ENCODE measurements at places on chromosomes 11 and 22.

DNA sequence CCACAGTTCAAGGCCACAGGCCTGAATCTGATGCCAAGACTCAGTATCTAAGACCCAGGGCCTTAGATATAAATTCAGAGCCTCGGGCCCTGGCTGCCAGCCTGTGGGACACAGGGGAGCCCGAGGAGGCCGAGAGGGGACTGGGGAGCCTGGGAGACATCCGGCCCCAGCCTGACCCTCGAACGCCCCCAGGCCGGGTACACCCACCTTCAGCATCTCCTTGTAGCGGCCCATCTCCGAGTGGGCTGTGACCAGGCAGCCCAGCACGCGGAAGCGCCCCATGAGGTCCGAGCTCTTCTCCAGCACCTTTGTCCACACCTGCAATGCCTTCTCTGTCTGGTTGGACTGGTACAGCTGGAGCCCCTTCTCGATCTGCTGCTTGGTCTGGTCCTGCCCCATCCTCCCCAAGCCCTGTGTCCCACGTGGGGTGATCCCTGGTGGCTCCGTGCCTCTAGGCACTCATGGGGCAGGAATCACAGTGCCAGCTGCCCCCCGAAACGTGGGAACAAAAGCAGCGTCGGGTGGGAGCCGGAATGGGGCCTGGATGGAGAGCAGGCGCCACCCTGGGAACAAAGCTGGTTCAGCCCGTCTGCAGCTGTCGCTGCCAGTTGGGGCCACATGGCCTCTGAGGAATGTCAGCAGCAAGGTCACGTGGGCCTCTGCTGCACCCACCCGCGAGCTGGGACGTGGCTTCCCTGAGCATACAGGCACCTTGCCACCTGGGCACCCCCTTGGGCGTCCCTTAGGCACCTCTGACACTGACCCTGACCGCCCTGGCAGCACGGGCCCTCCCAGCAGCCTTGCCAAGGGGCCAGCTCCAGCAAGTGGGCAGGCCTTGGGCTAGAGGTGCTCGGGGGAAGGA is at the start of gene RAPSN:
RAPSN (minus strand) TSS at position 571 of the 862 bp plus-strand sequence; CDS start at position 399, 172 bp downstream.
- peak; percentile 81 for DNase-seq

- no peak for DNase-seq
These were observed 18.2 kb upstream of the BMAL1 start for GRCh38 chr11:13259374-13259773.

DNA sequence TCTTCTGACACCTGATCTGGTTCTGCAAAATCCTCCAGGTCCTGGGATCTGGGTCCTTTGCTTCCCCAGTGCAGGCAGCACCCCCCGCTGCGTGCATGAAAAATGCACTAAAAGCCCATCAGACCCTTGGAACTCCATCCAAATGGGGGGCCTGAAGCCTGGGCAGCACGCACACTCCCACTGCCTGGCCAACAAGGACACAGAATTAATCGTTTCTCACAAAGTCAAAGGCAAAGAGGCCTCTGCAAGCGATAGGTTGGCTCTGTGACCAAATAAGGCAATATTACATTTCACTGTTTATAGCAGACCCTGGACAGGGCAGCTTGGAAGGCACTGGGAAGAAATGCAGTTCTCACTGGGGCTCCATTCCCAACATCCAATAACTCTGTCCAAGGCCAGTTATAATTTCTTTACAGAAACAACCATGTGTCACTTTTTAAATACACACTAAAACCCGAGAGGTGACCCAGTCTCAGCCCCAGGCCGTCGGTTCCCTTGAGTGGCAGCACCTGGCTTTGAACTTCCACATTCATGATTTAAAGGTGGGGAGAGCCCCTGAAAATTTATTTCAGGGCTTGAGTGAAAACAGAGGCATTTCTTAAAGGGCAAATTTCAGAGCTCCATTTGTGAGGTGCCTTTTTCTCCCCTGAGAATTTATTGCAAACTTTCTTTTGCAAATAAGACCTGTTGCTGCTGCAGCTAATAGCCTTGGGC is 114.4 kb upstream of the ANO1 start:
- no peak for DNase-seq

GRCh38 chr22:17829695-17830042 is 55.4 kb upstream of the BID start:
- peak; percentile 44 for DNase-seq

- no peak for DNase-seq
These were observed 342.1 kb upstream of the SYN3 start for GRCh38 chr22:33400061-33400840.

- no peak for DNase-seq
These were observed 4.2 kb downstream of the FAR1 start for GRCh38 chr11:13672576-13673210.

DNA sequence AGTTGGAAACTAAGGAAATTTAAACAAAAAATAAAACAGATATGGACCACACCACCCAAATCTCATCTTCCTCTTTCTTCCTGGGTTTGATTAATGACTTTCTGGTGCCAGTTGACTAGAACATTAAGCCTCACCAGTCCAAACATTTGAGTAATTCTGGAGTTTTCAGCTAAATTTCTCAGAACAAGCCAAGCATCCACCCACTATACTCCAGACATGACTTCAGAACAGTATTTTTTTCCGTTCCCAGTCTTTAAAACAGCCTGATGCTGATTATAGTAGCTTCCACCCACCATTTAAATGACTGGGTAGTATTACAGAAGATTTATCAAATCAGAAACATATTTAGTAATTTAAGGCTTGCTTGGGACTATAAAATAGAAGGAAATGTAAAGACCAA is 230.9 kb upstream of the UBASH3B start:
- no peak for DNase-seq

DNA sequence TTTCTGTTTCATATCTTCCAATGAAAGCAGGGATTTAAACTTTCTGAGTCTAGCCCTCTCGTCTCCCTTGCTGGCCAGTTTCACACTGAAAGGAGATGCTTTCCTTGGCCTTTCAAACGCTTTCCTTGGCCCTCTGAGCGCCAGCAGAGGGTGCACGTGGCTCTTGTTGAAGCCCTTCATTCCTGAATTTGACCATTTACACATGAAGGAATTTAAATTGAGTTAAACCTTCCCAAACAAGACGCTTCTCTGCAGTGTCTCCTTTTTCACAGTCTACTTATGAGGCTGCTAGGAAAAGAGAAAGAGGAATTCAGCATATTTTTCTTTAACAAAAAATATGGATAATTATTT is 21.6 kb downstream of the NNMT start:
- peak; percentile 65 for DNase-seq

GRCh38 chr22:32528984-32529982 is 54.7 kb downstream of the FBXO7 start:
- peak; percentile 89 for DNase-seq

- DNase-seq: peak; percentile 75
These were observed 405.3 kb upstream of the CCDC90B start for GRCh38 chr11:83691451-83691950.

DNA sequence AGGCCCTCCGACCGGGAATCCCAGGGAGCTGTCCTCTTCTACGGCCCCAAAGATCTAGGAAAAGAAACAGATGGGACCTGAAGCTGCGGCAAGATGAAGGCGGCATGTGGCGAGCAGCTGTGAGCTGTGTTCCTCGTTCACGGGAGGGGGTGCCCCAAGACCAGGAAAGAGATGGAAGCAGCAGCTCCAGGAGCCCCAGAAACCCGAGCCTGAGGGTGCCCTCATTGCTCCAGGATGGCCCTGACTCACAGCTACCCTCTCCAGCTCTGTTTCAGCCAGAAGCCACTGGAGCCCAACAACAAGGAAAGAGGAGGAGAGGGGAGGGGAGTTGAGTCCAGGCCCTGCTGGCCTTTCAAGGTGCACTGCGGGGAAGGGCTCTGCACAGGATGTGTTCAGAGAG is 23.7 kb upstream of the NAP1L4 start:
- no peak for DNase-seq

DNA sequence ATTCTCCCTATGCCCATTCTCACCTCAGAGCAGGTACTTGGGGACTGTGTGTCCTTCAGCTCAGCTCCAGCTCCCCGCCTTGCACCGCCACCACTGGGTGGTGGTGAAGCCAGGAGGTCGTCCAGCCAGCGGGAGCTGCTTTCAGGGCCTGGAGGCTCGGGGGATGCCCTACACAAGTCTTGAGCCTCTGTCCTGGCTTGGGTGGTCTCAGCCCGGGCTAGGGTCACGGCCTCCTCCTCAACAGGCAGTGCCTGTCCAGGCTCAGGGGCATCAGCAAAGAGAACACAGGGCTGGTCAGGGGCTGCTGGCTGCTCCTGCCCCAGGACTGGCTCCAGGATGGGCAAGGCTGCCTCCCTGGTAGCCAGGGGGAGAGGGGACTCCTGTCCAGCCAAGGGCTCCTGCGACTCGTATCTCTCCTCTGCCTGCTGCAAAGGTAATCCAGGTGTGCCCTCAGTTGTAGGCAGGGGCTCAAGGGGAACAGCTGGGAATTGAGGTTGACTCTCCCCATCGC is 12.2 kb downstream of the TNKS1BP1 start:
- DNase-seq: no peak

DNA sequence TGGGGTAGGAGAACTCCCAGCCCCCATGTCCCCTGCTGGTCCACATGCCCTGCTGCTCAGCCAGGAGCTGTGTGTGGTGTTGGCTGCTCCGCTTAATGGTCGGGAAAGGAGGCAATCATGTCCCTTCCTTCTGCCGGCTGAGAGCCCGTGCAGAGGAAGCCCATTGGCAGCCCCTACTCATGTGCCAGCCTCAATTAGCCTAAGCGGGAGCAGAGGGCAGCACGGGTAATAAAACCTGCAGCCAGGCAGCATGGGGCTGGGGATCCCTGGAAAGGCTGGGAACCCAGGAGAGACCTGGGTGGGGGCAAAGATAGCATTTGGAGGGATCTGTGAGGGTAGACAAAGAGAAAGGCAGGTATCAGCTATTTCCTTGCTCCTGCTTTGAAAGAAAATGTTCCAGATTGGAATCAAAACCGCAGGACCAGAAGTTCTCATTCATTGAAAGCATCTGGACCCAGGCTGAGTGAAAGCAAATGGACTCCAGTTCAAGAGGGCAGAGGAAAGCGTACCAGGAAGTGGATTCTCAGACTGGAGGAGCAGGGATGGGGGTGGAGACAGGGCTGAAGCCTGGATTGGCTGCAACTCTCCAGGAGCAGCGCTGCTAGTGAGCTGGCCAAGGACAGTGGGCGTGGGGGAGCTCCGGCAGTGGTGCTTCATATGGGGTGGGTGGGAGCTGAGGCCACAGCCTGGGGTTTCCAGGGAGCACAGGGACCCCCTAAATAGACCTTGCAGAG is 103.4 kb upstream of the NECTIN1 start:
- peak; percentile 66 for DNase-seq

DNA sequence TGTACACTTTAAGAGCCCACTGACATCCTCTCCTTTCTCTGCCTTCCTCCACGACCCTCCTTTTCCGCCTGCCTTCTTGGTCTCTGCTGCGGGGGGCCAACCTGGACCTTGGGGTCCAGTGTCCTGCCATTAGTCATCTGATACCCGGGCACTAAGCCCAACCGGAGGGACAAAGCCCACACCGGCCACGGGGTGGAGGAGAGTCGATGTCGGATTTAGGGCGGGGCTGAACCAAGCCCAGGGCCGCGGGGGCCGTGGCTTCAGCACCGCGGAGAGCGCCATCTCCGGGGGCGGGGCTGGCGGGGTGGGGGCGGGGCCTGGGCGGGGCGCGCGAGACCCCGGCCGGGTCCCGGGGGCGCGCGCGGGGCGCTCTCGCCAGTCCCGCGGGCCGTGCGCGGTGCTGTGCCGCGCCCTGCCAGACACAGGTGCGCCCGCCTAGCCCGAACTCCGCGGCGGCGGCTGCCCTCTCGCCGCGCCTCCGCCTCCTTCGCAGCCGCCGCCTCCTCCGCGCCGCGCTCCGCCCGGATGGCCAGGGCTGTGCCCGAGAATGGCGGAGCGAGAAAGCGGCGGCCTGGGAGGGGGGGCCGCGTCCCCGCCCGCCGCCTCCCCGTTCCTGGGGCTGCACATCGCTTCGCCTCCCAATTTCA is at the start of gene MAPK8IP1:
MAPK8IP1 (plus strand) TSS at position 378 of the 647 bp plus-strand sequence; CDS start at position 548, 170 bp downstream.
- peak; percentile 53 for DNase-seq

GRCh38 chr11:127105593-127106541 is 105.3 kb upstream of the KIRREL3 start:
- peak; percentile 50 for DNase-seq

DNA sequence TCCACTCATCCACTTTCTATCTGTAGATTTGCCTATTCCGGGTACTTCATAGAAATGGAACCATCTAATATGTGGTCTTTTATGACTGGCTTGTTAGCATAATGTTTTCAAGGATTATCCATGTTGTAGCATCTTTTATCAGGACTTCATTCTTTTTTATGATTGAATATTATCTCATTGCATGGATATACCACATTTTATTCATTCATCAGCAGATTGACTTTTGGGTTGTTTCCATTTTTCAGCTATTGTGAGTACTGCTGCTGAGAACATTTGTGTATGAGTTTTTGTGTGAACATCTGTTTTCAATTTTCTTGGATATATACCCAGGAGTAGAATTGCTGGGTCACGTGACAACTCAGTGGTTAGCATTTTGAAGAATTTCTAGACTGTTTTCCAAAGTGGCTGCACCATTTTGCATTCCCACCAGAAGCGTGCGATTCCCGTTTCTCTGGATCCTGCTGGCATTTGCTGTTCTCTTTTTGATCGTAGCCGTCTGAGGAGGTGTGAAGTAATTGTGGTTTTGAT is 8.9 kb downstream of the DERL3 start:
- peak; percentile 32 for DNase-seq

GRCh38 chr11:93648158-93648557 is 13.3 kb upstream of the CEP295 start:
- no peak for DNase-seq

DNA sequence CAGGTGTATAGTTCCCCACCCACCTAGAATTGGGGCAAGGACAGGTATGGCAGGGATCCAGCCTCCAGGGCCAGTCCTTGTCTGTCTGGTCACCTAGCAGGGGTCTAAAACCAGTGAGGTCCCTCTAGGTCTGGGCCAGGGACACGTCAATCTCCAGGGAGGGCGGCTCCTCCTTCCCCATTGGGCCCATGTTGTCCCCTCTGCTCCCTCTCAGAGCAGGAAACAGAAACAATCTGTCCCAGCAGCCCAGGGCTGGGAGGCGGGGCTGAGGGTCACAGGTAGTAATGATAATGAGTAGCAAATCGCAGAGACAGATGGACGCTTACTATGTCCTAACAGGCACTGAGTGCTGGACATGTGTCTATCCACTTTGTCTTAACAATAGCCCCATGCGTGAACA is 22.8 kb upstream of the SYT7 start:
- DNase-seq: no peak

DNA sequence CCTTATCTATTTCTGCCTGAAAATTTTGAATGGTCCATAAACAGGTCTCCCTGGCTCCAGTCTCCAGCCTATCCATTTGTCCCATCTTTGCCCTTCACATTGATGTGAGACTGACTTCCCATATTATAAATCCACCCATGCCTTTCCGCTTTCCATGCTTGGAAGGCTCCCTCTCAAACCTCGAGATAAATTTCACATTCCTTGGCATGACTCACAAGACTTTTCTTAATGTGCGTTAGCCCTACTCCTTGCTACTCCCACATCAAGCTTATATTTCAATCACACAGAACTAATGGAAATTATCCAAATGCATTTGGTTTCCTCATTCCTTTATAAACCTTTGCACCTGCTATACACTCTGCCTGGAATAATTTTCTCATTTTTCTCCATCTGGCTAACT is 163.7 kb upstream of the NTM start:
- no peak for DNase-seq

- DNase-seq: no peak
These were observed 283.5 kb downstream of the TTC28 start for GRCh38 chr22:28395920-28396753.

GRCh38 chr22:37880668-37881440 is 25.2 kb upstream of the MICALL1 start:
- DNase-seq: no peak

GRCh38 chr11:2838676-2839294 is 46.8 kb downstream of the CDKN1C start:
- no peak for DNase-seq

Measured in right hindlimb (tissue), 1 donor.